ENCODE measurements at places on chromosomes 13 and 19.

DNA sequence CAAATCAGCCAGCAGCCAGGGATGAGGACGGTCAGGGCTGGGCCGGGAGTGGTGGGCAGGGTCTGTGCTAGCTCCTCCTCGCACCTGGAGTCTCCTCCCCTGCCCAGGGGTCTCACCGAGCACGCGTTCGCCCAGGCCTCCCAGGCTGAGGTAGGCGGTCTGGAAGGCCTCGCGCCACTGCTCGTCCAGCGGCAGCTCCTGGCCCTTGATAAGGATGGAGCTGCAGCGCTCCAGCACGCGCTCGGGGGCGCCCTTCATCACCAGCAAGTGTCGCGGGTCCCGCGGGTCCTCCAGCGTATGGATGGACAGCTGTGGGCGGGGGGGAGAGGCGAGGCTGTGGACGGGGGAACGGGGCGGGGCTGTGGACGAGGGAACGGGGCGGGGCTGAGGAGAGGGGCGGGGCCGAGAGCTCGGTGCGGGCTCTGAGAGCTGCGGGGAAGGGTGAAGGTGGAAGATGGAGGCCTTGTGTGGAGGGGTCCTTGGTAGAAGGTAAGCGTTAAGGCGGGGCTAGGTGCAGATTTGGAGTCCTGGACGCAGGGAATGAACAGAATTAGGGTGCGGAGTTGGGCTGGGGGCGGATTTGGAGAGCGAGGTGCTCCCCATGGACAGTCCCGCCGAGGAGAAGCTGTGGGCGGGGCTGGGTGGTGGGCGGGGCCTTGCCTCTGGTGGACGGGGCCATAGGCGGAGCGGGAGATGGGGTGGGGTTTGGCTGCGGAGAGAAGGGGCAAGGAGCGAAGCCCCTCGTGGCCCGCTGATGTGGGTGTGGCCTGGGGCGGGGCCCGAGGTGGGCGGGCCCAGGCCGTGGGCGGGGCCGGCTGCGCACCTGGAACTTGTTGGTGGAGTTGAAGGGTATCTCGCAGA, 5.7 kb downstream of the ATP4A start:
- DNase-seq, result peak; percentile 78

DNA sequence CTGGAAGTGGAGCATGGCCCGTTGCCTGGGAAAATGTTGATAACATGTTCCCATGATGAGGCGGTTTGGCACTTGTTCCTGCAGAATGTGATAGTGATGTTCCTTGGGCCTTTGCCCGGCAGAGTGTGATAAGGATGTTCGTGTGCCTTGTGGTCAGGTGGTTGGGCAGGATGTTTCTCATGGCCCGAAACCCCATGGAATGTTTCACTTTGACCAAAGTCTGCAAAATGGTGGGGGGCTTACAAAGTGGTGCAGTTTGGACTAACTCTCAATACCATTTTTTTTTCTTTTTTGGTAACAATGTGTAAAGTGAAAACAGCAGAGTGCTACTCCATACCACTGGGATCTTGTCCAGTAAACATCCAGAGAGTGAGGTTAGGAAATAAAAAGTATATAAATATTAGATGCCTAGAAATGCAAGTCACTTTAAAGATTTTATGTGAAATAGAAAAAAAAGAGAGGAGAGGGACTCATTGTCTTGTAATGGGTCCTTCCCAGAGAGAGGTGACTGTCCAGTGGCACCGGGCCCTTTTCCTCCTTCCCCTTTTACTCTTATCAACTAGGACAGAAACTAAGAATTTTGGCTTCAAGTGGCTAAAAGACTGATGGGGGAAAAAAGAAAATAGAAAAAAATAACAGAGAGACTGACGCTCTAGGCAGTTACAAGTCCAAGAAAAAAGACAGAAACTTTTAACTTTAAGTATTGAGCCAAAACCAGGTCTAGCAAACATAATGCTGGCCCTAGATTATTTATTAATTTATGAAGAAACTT, 5.7 kb downstream of the FPR3 start:
- DNase-seq, result no peak

GRCh38 chr13:109700176-109700575, 86.2 kb downstream of the IRS2 start:
- DNase-seq, result peak; percentile 77

DNA sequence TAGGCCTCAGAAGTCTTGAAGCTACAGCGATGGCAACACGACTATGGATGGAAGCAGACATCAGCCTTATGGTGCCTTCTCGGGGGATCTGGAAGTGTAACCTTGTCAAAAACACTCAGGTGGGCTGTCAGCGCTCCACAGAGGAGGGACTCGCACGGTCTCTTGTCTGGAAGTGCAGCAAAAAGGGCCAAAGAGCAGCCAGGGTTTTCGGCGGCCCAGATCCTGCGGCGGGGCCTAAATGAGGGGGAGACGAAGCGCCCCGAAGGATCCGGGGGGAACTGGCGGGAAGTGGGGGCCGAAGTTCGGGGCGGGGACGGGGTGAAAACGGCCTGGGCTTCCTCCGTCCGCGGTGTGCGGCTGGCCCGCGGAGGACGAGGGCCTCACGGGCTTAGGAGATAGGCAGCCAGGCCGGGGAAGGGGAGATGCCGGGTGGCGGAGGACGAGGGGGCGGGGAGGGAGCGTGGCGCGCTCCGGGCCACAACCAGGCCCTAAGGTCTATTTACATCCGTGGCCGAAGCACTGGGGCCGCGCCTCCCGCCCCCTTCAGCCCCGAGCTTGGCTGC, 637 bp downstream of the RANBP3 start:
- no peak for DNase-seq

GRCh38 chr13:21762512-21762911, 91.6 kb downstream of the FGF9 start:
- no peak for DNase-seq

DNA sequence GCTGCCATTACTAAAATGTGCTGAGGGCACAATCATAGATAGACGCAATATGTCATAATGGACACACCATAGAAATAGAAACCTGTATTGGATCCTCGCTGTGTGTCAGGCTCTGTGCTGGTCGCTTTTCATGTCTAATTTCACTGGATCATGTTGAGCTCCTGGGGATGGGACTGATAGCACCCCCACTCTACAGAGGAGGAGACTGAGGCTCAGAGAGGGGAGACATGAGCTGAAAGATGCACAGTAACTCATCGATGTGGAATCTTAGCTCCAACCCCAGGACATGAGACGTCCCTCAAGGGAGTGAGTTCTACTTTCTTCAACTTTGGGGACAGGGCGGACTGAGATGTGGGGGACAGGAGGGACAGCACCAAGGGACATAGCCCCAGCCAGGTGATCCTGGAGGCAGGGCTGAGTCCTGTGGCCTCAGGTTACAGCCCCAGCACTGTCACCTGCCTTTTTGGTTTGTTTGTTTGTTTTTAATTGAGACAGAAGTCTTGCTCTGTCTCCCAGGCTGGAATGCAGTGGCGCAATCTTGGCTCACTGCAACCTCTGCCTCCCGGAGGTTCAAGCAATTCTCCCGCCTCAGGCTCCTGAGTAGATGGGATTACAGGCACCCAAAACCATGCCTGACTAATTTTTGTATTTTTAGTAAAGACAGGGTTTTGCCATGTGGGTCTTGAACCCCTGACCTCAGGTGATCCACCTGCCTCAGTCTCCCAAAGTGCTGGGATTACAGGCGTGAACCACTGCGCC, 6.6 kb upstream of the GIPC1 start:
- DNase-seq, result no peak

- no peak for DNase-seq
Measured at GRCh38 chr13:95749545-95749944, 72.6 kb downstream of the DNAJC3 start.

DNA sequence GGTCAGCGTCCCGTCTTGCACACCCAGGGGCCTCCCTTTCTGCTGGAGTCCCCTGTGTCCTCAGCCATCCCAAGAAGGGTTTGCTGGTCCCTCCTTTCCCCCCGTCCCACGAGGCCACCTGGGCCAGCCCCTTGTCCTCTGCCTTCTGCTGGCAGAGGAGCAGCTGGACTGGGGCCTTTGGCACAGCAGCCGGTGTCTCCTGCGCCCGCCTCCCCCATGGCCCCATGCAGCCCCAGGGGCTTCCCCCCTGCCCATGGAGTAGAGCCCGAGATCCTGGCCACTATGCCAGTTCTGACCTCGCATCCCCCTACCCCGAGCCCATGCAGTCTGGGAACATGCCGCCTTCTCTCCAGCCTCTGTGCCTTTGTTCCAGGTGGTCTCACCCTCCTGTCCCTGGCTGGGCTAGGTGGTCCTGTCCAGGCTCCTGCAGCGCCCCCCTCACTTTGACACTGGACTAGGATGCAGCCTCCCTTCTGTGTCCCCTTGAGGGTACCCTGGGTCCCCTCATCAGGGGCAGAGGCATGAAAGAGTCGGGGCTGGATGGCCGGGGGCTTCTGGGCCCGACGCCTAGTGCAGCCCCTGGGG, 5.7 kb upstream of the GARIN5A start:
- no peak for DNase-seq

DNA sequence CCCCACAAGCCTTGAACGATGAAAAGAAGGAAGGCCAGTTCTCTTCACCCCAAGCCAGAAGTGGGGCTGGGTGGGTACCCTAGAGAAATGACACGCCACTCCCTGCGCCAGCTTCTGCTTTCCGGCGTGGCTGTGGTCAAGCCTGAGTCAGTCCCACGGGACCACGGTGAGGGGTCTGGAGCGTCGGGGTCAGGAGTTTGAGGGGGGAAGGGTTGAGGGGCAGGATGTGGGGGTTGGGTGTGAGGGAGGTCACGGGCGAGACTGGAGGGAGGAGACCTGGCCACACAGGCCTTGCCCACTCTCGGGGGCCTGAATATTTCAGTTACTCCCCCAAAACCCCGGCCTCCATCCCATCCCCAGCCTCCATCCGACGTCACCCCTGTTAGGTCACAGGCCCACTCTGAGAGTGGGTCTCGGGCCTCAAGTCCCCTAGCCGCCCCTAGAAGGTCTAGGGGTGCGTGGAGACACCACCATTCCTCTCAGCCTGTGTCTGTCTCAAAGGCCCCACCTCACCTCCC, 500 bp upstream of the IFI30 start:
- no peak for DNase-seq

GRCh38 chr13:114107686-114108081, 24.7 kb downstream of the RASA3 start:
- no peak for DNase-seq

DNA sequence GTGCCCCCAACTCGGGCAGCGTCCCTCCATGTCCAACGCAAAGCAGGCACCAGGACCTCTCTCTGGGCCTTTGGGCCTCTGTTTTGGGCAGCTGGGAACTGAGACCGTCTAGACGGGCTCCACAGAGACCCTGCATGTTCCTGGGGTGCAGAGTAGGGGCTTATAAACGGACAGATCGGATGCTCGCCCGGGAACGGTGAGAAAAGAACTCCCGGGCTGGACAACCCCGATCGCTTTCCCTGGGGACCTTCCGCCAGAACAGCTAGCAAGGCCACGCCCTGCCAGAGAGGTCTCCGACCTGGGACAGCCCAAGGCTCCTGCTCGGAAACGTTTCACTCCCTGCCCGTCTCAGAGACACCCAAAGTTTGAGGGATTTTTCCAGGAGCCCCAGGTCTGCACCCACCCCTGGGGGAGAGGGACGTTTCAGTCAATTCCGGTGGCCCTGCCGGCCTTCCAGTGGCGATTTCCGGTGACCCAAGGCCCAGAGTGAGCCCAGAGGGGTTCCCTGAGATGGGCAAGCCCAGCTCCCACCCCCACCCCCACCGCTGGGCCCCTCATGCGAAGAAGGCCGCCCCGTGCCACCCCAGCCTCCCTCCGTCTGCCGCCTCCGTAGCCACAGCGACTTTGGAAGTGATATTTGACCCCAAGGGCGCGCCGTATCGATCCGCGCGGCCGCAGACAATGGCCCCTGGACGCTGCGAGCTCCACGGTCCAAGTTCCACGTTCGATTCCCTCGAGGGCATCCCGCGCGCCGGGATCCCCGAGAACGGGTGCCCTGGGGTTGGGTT, 1.7 kb downstream of the NR2F6 start:
- peak; percentile 69 for DNase-seq

- no peak for DNase-seq
Measured at GRCh38 chr13:32317716-32318465, 2.6 kb downstream of the BRCA2 start.

GRCh38 chr13:34762312-34762711, 179.8 kb upstream of the NBEA start:
- no peak for DNase-seq

DNA sequence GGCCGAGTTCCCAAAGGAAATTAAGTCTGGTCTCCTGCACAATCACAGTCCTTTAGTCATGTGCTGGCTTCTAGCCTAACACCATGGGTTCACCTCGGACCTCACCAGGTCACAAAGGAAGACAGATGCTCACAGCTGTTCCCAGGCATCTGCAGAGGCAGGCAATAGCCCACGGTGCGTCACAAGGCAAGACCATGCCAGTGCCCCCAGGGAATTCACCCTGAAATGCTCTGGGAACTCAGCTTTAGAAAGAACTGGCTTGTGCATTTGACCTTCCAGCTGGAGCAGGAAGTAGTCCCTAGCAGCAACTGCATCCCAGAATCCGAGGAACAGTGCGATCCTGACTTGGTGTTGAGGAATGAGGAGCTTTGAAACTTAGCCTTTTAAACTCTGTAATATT, 96.8 kb upstream of the WASF3 start:
- no peak for DNase-seq

- no peak for DNase-seq
Measured at GRCh38 chr13:37011002-37011401, 10.4 kb downstream of the EXOSC8 start.

GRCh38 chr13:113819731-113820715, 43.9 kb downstream of the GAS6 start:
- no peak for DNase-seq

- DNase-seq, result peak; percentile 77
Measured at GRCh38 chr13:39930544-39931444, 275.3 kb downstream of the COG6 start.

GRCh38 chr13:45280011-45280410, 61.0 kb downstream of the TPT1 start:
- DNase-seq, result no peak

DNA sequence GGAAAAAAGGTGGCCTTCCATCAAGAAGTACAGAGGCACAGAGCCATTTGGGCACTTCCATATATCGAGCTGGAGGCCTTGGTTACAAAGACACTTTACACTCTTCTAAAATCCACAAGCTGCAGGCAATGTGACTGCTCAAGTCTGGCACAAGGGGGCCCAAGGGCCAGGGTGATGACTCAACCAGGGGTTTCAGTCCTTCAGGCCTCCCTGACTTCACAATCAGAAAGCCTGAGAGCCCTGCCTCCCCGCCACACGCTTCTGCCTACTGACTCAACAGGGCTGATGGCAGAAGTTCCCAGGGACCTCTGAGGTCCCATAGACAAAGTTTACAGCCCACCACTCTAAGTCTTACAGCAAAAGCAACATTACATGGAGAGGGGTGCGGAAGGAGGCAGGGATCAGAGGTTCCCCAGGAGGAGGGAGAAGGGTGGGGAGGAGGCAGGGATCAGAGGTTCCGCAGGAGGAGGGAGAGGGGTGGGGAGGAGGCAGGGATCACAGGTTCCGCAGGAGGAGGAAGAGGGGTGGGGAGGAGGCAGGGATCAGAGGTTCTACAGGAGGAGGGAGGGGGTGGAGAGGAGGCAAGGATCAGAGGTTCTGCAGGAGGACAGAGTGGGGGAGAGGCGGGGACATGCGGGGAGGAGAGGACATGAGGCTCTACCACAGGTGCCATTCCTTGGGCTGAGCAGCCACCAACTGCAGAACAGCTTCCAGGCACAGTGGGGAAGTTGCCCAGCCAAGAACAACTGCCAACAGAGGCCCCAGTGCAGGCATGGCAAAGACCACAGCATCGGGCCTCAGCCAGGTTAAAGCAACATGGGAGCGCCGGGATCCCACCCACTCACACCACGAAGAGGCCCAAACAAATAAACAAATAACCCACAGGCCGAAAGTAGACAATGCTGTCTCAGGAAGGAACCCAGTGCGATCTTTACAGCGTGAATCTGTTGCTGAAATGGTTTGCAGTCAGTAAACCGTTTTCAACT, 52.0 kb downstream of the SLC7A1 start:
- no peak for DNase-seq
